ENCODE measurements at places on chromosomes 13 and 19. TPM values are rescaled to one million over a fixed set of nuclear protein-coding genes. Genes with fewer than 3 reads are reported as not detected.

FOXA3 gene
- total RNA-seq: not detected

CGB5 gene
- not detected for total RNA-seq

DNA sequence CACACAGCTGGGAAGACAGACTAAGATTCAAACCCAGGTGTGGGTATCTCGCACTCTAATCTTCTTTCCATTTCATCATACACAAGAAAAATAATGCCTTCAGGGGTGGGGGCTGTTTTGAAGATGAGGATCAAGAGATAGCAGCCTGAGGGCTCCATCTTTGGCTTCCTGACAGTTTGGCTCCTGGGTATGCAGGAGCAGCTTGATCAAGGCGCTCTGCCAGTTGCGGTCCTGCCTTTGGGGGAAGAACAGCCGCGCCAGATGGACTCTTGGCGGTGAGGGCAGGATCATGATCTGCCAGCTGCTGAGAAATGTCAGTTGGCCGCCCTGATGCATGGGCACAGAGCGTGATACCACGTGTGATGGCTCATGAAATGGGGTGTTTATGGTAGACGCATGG is 119.1 kb downstream of the IER2 start:
- H3K27ac ChIP-seq: no peak overlapping the region
- no peaks in the 10 kb centered on the region for H3K36me3 ChIP-seq
- no peak overlapping the region for H3K4me3 ChIP-seq
- no peaks in the 10 kb centered on the region for H3K27me3 ChIP-seq
- DNase-seq: no peak
- H3K4me1 ChIP-seq: no peaks in the 10 kb centered on the region

GRCh38 chr19:51091895-51092873 is 9.5 kb upstream of the KLK14 start:
- peaks cover 6% of the 10 kb centered on the region for H3K4me1 ChIP-seq
- no peak overlapping the region for H3K4me3 ChIP-seq
- no peaks in the 10 kb centered on the region for H3K36me3 ChIP-seq

YJEFN3 gene
- 3.7 TPM for total RNA-seq

- H3K27me3 ChIP-seq: peaks cover 34% of the 10 kb centered on the region
- H3K4me1 ChIP-seq: no peaks in the 10 kb centered on the region
- no peaks in the 10 kb centered on the region for H3K36me3 ChIP-seq
- H3K27ac ChIP-seq: no peak overlapping the region
These were observed 117.2 kb downstream of the UBL3 start for GRCh38 chr13:29733147-29733611.

DNA sequence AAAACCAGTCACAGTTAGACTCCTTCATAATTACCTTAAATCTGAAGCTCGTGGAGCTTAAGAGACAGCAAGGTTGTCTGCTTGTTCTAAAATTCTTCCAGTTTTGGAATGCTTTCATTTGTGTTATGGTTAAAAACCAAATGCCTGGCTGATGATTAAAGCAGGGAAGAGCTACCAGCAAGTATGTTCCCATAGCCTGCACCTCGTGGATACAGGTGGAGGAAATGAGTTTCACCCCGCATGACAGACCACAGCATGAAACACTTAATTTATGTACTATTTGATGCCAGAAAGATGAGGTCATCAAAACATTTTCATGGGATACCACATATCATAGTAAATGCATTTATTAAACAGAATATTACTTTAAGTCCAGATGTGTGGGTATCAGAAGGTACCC is 416 bp upstream of the DOCK9 start:
- no peaks in the 10 kb centered on the region for H3K36me3 ChIP-seq
- H3K4me3 ChIP-seq: no peak overlapping the region
- no peak for DNase-seq
- H3K27ac ChIP-seq: no peak overlapping the region

- peaks cover 74% of the 10 kb centered on the region for H3K36me3 ChIP-seq
- H3K4me3 ChIP-seq: no peak overlapping the region
- no peaks in the 10 kb centered on the region for H3K4me1 ChIP-seq
- no peak for DNase-seq
These were observed 17.6 kb downstream of the ZNF121 start for GRCh38 chr19:9566729-9567128.

NLRP5 gene
- total RNA-seq: not detected

OR10H2 gene
- total RNA-seq: not detected

TEX101 gene
- total RNA-seq: not detected

DNA sequence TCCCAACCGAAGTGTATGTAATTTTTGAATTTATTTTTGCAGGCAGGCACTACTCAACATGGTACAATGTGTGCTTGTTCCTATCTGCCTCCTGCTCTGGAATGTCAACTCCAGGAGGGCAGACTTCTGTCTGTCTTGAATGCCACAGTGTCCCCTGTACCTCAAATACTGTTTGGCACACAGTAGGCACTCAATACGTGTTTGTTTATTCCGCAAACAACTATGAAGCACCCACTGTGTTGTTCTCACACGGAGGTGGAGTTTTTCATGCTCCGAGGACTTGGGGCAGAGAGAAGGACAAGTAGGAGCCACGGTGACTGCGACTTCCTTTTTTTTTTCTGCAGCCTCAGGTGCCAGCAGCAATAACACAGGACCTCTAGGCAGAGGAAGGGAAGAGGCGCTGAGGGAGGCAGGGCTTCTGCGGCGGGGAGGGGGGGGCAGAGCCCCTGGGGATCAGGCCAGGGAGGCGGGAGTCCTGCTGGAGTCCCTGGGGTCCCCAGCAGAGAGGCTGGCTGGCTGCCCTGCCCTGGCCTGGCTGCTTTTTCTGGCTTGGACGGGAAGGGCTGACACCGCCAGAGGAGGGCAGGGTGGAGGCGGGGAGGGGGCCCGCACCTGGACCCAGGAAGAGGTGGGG is 29.3 kb upstream of the TNFAIP8L1 start:
- H3K27ac ChIP-seq: no peak overlapping the region
- H3K27me3 ChIP-seq: peaks cover 11% of the 10 kb centered on the region
- peaks cover 2% of the 10 kb centered on the region for H3K4me1 ChIP-seq
- no peaks in the 10 kb centered on the region for H3K36me3 ChIP-seq

Measured in CD4-positive, alpha-beta T cell (primary cell).